GM13976 (cell line): ENCODE measurements at places on chromosomes 7 and 10.

- no peak for DNase-seq
These were observed 393.0 kb downstream of the MAGI2 start for GRCh38 chr7:79060498-79060897.

DNA sequence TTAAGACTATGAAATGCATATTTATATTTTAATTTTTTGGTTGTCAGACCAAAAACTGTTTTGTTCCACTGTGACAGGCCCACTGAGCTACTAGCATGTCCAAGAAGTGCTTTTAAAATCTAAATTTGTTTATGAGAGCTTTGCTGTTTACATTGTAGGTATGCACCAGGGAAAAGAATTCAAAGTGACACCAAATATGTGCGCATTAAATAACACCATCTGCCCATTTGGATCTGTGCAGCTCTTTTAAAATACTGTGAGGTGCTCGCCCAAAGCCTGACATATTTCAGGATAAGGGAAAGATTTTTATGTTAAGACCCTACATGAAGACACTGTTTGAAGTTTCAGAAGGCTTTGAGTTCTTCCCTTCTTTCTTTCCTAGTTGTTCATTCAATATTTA lies 162.9 kb downstream of the ST7 start:
- DNase-seq: no peak

DNA sequence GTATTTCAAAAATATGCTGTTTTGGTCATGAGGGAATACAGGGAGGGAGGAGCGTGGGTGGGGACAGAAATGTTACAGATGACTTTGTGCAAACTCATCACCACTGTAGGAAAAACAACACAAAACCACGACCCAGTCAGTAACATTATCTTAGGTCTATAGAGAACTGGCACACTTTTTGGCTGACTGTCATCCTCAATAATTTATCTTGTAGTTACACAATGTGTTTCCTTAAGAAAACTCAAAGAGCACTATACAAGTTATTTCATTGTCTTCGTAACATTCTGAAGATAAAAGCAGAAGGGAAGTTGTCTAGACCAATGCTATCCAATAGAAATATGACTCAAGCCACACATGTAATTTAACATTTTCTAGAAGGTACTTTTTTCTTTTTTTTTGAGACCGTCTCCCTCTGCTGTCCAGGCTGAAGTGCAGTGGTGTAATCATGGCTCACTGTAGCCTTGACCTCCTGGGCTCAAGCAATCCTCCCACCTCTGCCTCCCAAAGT lies 16.9 kb upstream of the CDK14 start:
- DNase-seq: no peak

DNA sequence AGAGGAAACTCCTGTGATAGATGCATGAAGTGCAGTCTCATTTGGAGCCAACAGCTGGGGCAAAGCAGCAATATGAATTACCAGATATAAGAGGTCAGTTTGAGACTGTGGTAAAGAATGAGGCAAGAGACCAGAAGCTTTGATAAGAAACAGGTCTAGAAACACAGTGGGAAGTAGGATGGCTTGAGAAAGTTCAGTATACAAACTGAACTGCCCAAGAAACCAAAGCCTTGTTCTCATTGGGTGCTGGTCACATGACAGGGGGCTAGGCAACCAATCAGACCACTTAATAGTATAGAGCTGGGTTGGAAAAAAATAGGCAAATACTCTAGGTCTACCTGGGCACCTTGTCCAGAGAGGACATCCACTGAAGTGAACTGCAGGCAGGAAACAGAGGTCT lies 46.2 kb upstream of the PLCE1 start:
- DNase-seq: no peak

GRCh38 chr7:150978126-150978789 lies at the start of gene KCNH2:
Gene KCNH2, minus strand, starts transcription at chr7:150978321. Its CDS starts 408 bp downstream, at chr7:150977913.
- peak; percentile 70 for DNase-seq

- no peak for DNase-seq
These were observed 396.4 kb downstream of the INHBA start for GRCh38 chr7:41306486-41306885.
